ENCODE measurements at places on chromosomes 6 and 20.

GRCh38 chr20:58161192-58161591 lies 67.3 kb downstream of the ANKRD60 start:
- no peak for DNase-seq

DNA sequence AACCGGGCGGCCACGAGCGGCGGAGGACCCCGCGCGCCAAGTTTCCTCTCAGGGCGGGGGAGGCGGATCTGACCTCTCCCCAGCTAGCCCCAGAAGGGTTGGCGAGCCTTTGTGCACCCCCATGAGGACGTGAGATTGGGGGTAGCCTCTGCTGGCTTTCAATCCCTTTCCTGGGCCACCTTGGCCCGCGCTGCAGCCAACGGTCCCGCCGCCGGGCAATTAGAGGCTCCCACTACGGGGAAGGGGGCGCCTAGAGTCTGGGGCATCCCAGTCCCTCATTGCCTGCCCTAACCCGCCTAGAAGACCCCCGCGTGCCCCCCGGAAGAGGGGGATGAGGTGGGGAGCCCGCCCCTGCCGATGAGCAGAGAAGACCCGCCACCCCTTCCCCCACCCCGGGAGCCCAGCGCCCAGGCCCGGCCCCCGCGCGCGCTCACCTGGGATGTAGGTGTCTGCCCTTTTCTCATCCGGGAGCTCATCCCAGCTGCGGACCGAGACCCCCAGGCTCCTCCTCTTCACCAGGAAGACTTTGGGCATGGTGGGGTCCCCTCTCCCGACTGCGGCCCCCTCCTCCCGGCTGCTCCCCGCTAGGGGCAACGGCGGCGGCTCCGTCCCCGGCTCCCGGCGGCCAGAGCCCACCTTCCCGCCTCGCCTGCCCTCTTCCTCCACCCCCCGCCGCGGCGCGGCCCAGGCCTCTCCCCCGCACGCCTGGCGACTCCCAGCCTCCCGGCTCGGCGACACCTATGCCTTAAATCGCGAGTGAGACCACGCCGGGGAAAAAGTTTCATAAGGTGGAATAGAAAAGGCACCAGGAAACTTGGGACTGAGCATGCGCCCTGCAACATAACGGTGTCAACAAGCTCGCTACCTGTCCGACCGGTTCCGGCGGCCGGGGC lies at the start of gene OVOL2:
Gene OVOL2 (minus strand): TSS at position 816 of the 893 bp plus-strand sequence. CDS start 282 bp downstream, at position 534.
- no peak for DNase-seq

- DNase-seq, result no peak
Observed at GRCh38 chr20:41654292-41654691, 36.1 kb upstream of the CHD6 start.

DNA sequence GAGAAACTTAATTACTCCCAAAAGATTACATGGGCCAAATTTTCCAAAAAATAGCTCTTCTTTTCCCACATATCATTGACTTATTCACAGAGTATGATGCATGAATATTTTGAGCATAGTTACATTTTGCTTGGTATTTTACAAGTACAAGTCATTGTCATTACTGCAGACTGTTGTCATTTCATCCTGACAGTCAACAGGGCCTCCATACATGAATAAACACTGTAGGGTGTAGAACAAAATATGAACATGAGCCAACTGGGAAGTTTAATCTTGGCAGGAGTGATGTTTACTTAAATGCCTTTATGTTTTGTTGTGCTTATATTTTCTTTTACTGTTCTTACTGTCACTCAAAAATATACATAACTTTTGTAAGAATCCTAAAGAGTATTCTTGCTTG lies 340.7 kb downstream of the ADGRB3 start:
- no peak for DNase-seq

DNA sequence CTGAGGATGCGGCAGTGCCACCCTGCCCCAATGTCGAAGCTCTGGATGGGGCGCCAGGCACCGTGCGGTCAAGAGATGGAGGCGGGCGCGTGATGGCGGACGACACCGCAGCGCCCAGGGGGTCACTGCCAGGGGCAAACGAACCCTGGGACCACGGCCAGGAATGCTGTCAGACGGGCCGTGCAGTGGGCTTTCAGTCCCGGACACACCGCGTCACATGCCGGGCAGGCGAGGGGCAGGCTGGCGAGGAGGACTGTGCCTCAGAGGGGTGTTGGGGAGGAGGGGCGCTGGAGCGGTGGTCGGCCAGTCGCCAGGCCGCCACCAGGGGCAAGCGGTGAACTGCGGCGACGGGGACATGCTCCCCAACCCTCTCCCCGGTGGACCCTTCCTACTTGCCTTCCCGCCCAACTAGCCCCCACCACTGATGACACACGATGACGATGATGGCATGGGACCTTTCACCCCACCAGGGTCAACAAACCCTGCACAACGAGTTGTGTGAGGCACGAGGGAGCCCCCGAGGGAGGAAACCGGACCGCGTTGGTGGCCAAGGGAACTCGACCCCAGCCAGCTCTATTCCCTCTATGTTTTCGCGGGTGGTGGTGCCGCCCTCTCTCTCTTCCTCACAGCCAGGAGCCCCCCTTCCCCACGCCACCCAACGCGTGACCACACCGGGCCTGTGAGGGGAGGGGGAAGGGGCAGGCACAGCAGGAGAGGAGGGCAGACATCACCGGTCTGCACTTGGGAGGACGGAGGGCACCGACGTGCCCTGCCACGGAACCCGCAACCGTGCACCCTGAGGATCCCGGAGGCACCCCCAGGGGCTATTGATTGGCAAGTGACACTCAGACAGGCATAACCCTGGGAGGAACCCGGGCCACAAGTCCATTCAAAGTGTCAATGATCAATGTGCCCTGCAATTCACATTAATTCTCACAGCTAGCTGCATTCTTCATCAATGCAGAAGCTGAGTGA lies 1960.9 kb upstream of the DEFB115 start:
- DNase-seq, result no peak

- no peak for DNase-seq
Observed at GRCh38 chr6:8855411-8855810, 420.1 kb upstream of the SLC35B3 start.

DNA sequence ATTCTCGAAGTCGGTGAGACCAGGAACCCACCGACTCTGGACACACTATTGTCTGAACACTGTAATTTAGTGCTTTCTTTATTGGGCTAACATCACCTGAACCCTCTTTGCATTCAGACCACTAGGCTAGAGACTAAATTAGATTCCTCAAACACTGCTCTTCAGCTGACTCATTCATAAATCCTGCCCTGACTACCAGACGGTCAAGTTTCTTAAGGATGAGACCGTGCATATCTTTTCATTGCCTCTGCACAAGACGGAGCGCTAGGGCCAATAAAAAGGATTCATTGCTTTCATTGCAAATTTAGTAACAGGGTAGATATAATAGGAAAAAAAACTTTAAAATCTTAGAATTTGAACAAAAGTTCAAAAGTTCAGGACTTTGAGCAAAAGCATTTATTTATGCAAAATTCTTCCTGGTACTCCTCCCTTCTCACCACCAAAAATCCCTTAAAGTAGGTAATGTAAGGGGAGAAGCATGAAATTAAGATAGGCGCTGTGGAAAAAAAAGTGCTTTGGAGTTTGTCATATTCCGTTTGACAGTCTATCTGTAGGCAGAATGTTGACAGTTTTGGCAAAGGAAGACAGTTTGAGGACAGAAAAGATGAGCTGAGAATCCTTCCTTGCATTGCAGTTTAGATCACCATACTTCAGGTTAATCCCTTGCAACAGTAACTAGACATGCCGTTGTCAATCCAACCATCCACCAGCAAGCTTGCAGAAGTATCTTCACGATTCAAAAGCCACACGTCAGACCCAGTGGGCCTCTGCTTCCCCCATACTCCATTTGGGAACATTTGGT lies 328.6 kb upstream of the JARID2 start:
- DNase-seq, result no peak

- DNase-seq, result no peak
Observed at GRCh38 chr6:83160167-83160566, 32.9 kb downstream of the PGM3 start.

GRCh38 chr6:28943557-28944411 lies 20.0 kb upstream of the TRIM27 start:
- peak; percentile 65 for DNase-seq

GRCh38 chr6:863831-864230 lies 170.9 kb upstream of the EXOC2 start:
- no peak for DNase-seq

DNA sequence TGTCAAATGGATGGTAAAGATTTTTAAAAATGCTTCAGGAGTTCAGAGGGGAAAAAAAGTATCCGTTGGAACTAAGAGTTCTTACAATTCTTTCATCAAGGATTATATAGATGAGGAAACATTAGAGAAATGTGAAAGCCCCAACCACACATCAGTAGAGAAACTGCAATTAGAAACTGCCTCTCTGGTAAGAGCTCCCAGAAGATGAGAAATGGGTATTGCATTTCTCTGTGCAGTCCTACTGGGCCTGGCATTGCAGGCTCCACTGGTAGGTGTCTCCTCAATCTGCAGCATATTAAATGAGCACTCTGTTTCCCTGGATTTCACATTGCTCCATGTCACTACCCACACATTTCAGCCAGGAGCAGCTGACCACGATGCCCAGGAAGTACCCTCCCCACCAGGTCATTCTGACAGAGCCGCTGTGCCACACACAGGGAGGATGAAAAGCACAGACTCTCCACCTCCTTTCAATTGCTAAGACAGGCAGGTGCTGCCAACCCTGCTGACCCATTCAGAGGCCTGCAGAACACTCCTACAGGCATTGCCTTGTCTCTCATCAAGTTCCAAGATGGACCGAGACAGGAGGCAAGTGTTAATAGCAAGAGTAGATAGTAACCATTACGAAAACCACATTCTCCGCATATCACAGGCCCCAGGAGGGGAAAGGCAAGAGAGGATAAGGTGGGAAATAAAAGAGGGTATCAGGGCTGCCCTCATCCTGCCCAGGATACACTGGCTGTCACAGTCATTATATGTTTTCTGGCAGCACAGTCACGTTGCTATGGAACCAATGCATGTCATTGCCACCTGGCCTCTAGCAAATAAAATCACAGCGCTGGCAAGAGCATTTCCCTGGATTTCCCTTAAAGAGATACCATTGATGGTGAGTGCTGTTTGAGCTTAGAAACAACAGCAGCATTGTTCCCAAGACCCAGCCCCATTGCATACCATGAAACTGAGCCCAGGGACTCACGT lies 241.7 kb downstream of the ATXN1 start:
- no peak for DNase-seq

- no peak for DNase-seq
Observed at GRCh38 chr20:969868-970267, 32.2 kb downstream of the RSPO4 start.

GRCh38 chr6:101403216-101403945 lies 9.9 kb downstream of the GRIK2 start:
- DNase-seq, result no peak

DNA sequence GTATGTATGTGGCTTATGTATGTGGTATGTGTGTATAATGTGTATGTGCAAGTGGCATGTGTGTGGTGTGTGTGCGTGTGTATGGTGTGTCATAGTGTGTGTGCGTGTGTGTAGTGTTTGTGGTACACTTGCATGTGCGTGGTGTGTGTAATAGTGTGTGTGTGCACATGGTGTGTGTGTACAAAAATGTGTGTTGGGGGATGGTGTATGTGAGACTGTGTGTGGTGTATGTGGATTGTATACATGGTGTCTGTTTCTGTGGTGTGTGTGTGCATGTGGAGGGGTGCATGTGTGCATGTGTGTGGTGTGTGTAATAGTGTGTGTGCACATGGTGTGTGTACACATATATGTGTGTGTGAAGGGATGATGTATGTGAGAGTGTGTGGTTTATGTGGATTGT lies 21.5 kb downstream of the MAFB start:
- no peak for DNase-seq

GRCh38 chr20:19806806-19807190 lies 48.7 kb downstream of the RIN2 start:
- no peak for DNase-seq

DNA sequence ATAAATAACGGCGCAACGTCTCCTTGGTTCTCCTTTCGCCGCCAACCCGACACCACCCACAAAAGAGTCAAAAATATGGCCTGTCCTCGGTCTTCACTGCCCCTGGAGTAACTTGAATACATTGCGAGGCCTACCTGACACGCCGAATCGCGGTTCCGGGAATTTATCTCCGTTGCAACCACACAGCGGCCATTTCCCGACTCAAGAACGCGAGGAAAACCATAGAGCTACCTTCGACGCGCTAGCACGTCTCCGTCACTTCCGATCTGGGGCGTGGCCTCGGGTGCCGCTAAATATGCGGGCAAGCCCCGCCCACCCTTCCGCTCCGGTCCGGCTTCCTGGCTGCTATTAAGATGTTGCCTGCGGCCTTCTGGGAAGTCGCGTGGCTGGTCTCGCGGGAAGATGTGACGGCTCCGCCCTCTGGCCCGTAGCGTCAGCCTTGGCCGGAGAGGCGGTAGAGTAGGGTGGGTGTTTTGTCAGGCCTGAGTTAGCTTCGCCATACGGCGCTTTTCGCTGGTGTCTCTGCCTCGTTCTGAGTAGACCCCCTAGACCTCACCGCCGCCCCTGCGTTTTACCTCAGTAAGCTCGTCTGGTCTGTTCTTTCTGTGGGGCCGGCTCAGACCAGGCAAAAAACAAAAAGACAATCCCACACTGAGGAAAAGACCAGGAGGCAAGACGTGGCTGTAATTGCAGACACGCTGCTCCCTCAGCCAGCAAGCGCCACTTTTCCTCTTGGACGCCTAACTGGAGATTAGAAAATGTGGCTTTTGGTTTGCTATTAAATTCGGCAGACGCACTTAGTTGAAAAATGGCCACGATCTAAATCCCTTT lies at the start of gene BCLAF1:
Gene BCLAF1 (minus strand): TSS at position 268 of the 831 bp plus-strand sequence. CDS start 9,980 bp downstream, outside the sequence.
- peak; percentile 99 for DNase-seq

- no peak for DNase-seq
Observed at GRCh38 chr6:162721404-162721687, 6.2 kb downstream of the PRKN start.

DNA sequence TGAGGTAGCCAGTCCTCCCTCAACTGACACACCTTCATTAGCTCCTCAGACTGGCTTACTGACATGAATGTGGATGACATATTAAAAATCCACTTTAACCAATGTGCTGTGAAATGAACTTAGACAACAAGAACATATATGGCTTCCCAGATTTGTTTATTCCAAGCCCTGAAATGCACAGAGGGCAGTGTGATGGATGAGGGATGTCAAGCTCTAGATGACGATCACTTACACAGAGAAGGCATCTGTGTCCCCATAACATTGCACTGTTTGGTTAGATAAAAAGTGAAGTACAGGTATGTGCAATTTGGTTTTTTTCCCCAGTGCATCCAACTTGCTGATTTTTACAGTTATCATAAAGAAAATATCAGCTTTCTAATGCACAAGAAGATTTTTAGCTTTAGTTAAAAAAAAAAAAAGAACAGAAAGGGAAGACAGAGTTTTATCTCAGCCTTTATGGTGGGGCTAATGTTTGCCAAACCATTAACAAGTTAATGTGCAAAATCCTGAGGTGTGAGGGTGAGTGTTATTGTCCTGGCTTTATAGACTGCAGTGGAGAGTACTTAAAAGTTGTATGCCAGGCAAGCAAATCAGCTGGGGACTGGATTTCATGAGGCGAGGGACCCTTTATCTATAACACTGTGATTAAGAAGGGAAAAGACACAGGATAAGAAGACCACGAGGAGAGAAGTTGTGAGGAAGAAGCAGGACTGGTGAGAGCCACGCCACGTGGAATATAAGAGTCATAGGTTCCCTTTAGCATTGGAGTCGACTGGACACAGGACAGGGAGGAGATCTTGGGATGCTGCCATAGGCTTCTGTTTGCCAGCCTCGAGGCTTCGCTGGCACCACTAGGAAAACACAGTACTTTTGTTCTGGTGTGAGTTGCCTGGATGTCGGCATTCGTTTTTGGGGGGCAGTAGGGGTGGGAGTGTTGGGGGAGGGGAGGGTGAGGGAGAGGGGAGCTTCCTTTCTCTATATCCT lies 90.0 kb upstream of the BACH2 start:
- no peak for DNase-seq

- DNase-seq, result peak; percentile 52
Observed at GRCh38 chr6:31734821-31735406, 1.4 kb downstream of the CLIC1 start.

Measured in stimulated activated CD8-positive, alpha-beta memory T cell treated with anti-CD3 and anti-CD28 coated beads, Interleukin-7, amount 100 ng/mL, for 48 hours (primary cell).